ENCODE measurements at places on chromosomes 1 and 21.

DNA sequence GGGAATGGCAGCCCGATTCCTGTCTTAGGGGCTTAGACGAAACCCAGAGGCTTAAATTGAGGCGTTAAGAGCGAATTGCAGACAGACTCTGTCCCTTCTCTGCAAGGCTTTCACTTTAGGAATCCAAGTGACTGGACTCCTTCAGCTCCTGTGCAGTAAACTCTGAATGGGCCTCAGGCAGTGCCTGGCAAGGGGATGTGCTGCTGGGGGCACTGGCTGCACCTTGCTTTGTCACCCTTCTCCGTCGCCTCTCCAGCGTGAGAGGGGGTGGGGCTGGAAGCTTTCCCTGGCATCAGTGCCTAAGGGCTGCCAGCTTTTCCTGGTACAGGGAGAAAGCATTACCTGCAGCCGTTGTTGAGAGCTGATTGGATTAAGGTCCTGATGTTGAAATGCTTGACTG lies 39.9 kb upstream of the NFASC start:
- no peak for DNase-seq

DNA sequence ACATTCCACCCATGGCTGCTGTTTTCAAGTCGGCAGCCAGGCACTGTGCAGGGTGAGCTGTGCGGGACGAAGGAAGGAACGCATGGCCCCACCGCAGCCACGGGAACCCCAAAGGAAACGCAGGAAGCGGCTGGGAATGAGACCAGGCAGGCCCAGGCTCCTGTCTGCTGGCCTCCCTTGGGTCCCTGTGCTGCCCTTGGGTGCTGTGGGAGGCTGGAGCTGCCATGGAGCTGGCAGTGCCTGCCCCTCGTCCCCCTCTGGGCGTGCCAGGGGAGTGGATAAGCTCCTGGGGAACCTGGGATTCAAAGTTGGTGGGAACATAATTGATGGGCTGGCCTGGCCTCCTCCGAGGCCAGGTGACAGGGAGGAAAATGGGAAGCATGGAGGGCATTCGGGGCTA lies 5.3 kb upstream of the KRTAP10-4 start:
- DNase-seq, result no peak

GRCh38 chr21:44885615-44886014 lies 12.1 kb upstream of the PTTG1IP start:
- no peak for DNase-seq

GRCh38 chr21:46159390-46159789 lies 4.0 kb upstream of the FTCD start:
- DNase-seq, result no peak

- no peak for DNase-seq
Measured at GRCh38 chr21:45335761-45336534, 48.3 kb upstream of the POFUT2 start.

- DNase-seq, result no peak
Measured at GRCh38 chr1:208177656-208178055, 66.5 kb downstream of the PLXNA2 start.

All from central memory CD4-positive, alpha-beta T cell (primary cell).